ENCODE measurements at places on chromosomes 7 and 10. TPM values are rescaled to one million over a fixed set of nuclear protein-coding genes. Genes with fewer than 3 reads are reported as not detected.

PTN gene
- polyA plus RNA-seq = 7.9 TPM

PIK3AP1 gene
- 1.0 TPM for polyA plus RNA-seq

TMEM178B gene
- polyA plus RNA-seq = 5.5 TPM

SH2D4B gene
- polyA plus RNA-seq = not detected

PNLIPRP2 gene
- polyA plus RNA-seq = 0.20 TPM

DNAH11 gene
- 0.13 TPM for polyA plus RNA-seq

TMEM213 gene
- not detected for polyA plus RNA-seq

DNA sequence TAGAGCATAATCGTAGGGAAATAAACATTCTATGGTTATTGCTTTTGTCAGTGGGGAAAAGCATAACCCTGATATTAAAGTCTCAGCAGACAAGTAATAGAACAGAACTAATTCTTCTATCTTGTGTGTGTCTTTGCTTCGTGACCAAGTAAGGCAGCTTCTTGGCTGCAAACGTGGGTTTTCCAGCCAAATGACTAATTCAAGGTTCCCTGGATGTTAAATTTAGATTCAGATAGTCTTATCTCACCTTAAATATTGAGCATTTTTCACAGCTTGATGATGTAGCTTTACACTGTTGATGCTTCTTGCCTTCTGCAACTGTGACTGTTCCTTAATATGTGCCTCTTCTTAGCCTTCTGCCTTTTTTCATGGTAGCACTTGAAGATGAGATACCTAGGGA, 113.0 kb downstream of the EXOC4 start:
- peak; percentile 8 for DNase-seq

- no peak for DNase-seq
Observed at GRCh38 chr10:59072038-59072437, 104.4 kb upstream of the PHYHIPL start.

GRCh38 chr7:131164025-131164925, 163.4 kb upstream of the MKLN1 start:
- DNase-seq = no peak

DNA sequence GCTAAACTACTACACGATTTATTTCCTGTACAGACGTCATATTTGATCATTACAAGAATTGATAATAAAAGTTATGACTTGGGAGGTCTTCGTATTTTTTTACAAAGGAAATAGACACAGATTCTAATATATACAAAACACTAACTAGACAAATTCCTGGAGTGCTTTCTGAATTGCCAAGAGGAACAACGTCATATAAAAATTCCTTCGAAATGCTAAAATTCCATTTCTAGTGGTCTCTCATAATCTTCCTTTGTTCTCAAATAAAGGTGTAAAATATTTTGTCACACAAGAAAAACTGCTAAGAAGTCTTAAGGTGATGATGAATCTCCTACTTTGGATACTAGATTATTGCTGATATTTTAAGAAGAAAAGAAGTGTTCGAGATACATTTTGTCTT, 85.4 kb downstream of the CDK6 start:
- DNase-seq = no peak

- no peak for DNase-seq
Observed at GRCh38 chr7:156589808-156590207, 50.8 kb upstream of the RNF32 start.

DNA sequence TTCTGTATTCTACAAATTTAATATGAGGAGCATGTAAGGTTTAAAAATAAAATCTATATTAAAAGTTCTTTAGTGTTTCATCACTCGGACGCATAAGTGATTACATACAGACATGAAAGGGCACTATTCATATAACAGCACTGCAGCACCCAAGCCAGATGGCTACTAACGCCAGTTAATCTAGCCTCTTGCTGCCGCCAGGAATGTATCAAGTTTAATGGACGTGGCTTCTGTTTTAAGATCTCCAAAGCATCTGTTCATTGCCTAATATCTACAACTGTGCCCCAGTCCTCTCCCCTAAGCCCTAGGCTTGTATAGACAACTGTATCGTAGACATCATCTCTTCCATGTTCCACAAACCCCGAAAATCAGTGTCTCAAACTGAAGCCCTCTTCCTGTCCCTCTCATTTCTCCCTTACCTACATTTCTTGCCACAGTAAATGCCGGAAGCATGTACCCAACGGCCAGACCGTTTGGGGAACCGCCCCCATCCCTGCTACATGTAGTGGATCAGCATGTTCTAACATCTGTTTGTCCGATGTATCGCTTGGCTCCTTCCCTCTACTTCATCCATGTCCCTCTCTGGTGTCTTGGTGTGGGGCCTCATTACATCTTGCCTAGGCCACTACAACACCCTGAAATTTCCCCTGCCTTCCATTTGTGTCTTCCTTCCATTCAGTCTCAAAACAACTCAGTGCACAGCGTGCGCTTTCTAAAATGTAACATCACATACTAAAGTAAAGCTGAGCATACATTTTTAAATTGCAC, 147.5 kb upstream of the RSU1 start:
- DNase-seq = no peak

DNA sequence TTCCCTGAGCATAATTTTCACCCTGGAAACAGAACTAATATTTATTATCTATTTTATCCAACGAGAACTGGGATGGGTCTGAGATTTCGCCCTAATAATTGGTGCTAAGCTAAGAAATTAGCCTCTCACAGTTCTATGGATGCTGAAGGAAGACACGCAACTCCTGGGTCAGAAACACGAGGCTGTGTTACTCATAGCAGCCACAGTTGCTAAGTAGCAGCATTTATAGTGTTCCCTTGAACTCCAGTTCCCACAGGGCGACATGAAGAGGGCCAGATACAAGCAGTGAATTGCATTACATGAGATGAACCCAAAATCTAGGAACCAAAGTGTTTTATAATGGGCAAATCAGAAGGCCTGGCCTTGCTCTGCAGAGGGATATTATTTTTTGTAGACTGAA, 109.8 kb upstream of the AGR3 start:
- DNase-seq = no peak

- no peak for DNase-seq
Observed at GRCh38 chr7:84188786-84189405, 5.7 kb downstream of the SEMA3A start.

DNA sequence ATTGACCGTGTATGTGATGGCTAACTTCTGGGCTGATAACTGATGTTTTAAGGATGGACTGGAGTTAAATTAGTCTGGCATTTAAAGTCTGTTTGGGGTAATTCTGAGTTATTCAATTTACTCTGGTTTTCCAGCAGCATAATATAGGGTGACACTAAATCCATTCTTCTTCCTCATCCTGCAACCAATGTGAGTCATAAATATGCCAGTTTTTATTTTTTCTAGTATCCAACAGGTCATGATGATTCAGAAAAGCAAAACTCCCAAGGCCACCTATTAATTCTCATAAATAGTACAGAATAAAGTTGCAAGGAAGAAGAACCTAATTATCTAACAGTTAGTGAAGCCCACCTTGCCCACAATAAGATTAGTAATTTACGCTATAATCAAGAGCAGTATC, 7.5 kb upstream of the EPHB6 start:
- no peak for DNase-seq

DNA sequence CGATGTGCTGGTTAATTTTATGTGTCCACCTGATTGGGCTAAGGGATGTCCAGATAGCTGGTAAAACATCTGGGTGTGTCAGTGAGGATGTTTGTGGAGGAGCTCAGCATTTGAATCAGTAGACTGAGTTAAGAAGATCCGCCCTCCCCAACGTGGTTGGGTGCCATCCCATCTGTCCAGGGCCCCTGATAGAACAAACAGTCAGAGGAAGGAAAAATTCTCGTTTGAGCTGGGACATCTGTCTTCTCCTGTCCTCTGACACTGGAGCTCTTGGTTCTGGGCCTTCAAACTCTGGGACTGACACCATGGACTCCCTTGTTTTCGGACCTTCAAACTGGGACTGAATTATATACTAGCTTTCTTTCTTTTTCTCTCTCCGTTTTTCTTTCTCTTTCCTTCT, 59.6 kb downstream of the CARD11 start:
- no peak for DNase-seq

DNA sequence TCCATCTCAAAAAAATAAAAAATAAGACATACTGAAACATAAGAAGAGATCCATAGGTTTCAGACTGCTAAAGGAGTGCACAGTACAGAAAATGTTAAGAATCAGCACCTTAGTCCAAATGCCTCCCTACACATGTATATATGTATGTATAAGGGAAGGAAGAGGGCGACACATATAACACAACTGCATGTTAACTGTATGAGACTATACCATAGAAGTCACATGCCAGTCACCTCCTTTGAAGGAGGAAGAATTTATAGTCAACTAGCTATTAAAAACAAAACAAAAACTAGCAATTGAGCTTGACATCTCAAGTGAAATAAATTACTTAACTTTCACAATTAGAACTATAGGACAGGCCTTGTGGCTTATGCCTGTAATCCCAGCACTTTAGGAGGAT, 50.4 kb downstream of the IGF2BP3 start:
- no peak for DNase-seq

DNA sequence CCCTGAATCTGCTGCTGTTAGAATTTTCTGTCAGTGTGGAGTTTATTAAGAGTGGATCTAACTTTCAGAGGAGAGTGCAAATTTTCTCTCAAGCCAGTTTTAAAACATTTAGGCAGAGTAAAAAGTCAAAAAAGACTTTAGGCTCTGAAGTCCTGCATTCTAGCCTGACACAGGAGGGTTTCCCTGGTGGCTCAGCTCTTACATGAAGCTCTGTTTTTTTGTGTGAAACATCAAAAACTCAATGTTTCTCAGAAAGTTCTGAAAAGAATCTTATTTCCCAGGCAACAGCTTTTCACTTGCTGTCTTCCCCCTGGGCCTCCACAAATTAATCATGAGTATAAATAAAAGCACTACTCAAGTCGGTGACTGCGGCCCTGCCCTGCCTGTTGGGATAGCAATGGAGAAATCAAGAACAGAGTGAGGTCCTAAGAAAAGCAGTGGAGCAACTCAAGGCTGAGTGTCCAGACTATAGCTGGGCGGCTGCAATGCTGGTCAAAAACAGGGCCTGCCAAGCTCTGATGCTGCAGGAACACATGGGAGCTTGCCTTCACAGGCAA, 22.3 kb upstream of the WDR11 start:
- no peak for DNase-seq

GRCh38 chr10:63562857-63563256, 41.7 kb downstream of the REEP3 start:
- no peak for DNase-seq

GRCh38 chr10:74026428-74027015, 28.6 kb downstream of the VCL start:
- DNase-seq = no peak

- no peak for DNase-seq
Observed at GRCh38 chr10:1846032-1846431, 108.7 kb upstream of the ADARB2 start.

DNA sequence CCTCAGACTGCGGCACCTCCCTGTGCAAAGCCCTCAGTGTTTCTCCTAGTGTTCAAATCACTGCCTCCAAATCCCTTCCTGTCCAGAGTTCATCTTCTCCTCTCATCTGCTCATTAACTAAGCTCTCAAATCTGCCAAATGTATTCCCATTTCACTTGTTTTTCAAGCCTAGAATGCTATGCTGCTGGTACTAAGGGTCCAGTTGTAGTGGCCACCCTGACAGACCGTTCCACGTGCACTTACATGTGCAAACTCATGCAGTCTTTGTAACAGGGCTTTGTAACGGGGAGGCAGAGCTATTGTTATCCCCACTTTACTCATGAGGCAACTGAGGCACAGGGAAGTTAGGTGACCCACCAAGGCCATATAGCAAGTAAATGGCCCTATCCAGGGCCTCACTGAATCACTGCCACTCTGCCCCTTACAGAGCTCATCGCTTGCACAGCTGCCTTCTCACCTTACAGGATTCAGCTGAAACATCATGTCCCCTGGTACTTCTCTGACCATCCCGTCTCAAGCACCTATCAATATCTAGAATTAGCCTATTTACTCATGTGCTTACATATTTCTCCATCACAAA, 153.0 kb upstream of the PDE1C start:
- DNase-seq = no peak

GRCh38 chr7:104096683-104097082, 107.2 kb upstream of the RELN start:
- DNase-seq = no peak

- DNase-seq = no peak
Observed at GRCh38 chr7:50733552-50733951, 49.1 kb downstream of the GRB10 start.
